ENCODE measurements at places on chromosomes 2 and 18.

DNA sequence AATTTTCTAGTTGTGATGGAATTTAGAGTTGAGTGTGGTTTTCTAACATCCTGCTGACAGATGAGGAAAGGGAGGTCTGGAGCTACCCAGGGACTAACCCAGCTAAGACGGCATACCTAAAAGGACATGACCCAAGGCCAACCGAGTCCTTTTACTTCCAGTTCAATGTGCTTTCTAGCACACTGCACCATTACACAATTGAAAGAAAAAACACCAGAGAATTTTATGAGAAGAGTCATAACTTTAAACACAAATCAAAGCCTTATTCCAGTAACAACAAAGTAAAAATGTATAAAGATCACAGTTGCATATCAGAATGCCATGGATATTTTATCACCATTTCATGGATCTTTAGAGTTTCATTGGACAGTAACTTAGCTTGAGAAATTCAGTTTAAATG lies 480.3 kb downstream of the MEIS1 start:
- no peak for DNase-seq

DNA sequence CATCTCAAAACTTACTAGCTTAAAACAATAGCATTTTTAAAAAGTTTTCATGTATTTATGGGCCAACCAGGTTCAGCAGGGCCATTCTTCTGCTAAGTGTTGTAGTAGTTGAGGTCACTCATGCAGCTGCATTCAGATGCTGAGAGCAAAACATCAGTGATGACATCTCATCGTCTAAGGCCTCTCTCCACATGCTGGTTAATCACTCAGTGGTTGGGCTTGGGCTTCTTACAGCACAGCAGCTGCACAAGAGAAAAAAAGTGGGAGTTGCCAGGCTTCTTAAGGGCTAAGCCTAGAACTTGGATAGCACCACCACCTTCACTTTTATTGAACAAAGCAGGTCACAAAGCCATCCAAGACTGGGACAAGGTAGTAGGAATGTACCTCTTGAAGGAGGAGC lies 190.3 kb downstream of the IRS1 start:
- DNase-seq: no peak

DNA sequence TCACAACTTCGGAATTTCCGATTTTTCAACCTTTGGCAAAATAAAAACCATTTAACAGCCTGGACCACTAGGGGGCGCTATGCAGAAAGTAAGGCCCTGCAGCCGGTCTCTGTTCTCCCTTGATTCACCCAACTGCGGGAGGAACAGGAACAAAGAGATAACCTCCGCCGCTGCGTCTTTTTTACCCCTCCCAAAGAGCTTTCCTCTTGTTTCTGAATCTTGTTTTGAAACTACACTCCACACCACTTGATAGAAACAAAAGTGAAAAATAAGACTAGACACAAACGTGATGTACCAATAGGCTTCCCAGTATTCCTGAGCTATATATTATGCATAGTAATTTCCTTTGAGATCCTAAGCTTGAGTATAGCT lies 231.2 kb downstream of the MYO3B start:
- peak; percentile 80 for DNase-seq

GRCh38 chr2:234991793-234992192 lies 40.0 kb downstream of the SH3BP4 start:
- DNase-seq: no peak

- DNase-seq: no peak
Measured at GRCh38 chr2:47198985-47199451, 43.9 kb upstream of the STPG4 start.

GRCh38 chr2:144703852-144704708 lies 184.2 kb upstream of the ZEB2 start:
- DNase-seq: peak; percentile 4

GRCh38 chr2:173808718-173809117 lies 156.5 kb downstream of the SP3 start:
- DNase-seq: no peak

DNA sequence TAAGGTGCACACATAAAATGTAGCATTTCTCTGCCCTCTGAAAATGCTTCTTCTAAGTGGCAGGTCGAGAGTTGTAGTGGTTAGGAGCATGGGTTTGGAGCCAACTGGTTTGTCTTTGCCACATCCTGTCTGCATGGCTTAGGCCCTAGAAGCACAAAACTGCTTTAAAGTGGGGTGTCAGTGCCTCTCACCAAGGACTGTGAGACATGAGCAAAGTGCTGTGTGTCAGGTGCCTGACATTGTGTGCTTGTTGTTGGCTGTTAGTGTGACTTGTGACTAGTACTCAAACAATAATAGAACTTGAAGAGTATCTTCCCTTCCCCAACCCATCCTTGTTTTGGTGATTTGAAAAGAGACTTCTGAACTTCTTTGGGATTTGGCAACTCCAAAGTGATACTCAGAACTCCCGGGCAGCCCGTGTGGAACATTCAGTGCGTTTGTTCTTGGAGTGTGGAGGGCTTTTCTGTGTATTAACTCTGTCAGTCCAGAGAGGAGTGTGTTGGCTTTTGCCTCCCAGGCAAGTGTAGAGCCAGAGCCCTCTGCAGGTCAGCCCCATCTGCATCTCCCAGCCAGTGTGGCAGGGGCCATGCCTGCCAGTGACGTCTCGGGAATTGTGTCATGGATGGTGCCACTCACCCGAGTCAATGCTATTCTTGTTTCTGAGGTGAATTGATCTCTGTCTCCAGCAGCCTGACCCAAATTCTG lies 5.0 kb downstream of the MGAT5 start:
- DNase-seq: peak; percentile 76

GRCh38 chr2:74414881-74415761 lies 6.3 kb downstream of the C2orf81 start:
- DNase-seq: no peak

- DNase-seq: no peak
Measured at GRCh38 chr2:228731517-228731916, 539.6 kb downstream of the PID1 start.

DNA sequence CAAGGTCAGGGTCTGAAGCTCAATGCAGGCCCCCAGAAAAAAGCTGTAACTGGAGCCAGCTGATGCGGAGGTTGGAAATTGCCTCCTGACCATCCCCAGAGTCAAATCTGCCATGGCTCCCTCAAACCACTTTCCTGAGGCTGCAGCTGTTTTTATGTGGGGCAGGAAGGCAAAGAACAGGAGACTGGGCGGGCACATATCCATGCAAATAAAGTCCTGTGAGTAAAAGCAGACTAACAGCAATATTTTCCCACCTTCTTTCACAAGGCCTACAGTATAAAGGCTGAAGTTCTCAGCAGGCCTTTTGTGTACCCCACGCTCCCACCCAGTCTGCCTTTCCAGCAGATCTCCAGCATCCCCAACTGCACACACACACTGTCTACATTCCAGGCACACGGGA lies 47.1 kb downstream of the CYP1B1 start:
- no peak for DNase-seq

DNA sequence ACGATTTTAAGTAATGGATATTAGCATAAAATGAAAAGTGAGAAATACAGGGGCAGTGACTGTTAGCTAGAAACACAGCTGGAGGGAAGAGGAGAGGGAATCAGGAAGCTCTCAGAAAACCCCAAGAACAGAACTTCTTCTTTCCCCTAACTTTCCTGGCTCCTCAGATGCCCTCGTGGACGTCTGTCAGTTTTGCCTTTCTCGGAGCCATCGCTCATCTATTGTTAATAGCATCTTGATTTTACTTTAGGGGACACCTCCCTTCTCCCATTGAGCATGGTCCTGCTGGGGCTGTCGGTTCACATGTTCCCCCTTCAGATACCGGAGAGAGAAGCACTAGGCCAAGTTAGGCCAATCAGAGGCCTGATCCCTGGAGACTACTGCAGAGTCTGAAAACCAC lies 2.3 kb upstream of the PLEK start:
- DNase-seq: no peak

- no peak for DNase-seq
Measured at GRCh38 chr2:21431078-21431477, 307.3 kb downstream of the TDRD15 start.

GRCh38 chr2:238808761-238809160 lies 39.1 kb upstream of the TWIST2 start:
- DNase-seq: no peak

DNA sequence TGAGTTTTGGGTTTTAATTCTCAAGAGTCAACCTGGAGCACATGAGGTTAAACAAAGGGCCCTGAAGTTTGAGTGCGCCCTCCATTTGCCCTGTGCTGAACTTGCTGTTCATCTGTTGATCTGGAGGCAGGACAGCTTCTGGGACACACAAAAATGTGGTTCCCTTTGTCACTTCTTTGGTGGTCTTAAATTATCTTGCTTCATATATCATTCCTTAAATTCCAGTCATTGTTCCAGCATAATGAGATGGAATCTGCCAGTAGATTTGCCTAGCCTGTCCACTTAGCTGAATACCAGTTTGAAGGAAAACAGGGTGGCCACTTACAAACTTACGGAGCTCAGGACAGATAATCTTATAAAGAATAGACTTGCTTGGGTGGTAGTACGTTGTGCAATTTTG lies 916 bp downstream of the CETN1 start:
- DNase-seq: no peak

- no peak for DNase-seq
Measured at GRCh38 chr2:234949762-234950434, 1.9 kb upstream of the SH3BP4 start.
